Activated T-cell treated with anti-CD3 and anti-CD28 coated beads, Interleukin-2, amount 50 U/mL, for 1 hour (primary cell): ENCODE measurements at places on chromosomes 1 and 21.
A peak's percentile ranks its signal among the peaks of the same experiment; 100 is the strongest.

- peak; percentile 48 for DNase-seq
These were observed 85.1 kb downstream of the KCNN3 start for GRCh38 chr1:154784924-154785531.

DNA sequence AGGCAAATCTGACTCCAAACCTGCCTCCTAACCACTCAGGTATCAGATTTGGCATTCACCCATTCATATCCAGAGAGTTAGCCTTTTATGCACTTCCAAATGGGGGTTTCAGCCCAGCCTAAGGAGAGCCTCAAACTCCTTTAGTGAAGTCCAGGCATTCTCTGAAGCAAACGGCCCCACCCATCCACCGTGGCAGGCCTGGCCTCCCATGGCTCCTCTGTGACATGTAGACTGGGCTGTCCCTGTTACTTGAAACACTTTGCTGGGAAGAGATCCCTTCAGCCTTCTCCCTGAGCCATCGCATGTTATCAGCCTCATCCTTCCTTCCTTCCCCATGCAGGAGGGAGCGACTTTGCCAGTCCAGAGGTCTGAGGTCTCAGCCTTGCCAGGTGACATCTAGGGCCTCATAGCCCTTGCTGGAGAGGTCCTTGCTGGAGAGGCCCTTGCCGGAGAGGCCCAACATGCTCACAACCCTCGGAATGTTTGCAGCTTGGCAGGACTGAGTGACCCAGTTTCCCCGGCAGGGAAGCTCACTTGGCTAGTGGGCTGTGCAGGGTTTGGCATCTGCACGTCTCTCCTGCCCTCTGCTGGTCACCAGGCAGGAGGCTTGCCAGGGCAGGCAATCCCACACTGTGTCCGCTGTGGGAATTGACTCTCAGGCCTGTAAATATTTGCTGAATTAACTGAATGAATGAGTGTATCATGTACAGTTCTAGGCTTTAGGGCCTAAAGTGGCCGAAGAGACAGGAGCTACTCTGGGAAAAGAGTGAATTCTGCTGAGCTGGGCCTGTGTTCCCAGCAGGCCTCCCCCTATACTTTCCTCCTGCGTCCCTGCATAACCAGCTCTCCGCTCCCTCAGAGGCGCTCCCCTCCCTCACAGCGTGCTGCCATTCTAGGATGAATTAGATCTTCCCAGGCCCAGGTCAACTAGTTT, 26.7 kb upstream of the RBM15 start:
- DNase-seq, result peak; percentile 76

DNA sequence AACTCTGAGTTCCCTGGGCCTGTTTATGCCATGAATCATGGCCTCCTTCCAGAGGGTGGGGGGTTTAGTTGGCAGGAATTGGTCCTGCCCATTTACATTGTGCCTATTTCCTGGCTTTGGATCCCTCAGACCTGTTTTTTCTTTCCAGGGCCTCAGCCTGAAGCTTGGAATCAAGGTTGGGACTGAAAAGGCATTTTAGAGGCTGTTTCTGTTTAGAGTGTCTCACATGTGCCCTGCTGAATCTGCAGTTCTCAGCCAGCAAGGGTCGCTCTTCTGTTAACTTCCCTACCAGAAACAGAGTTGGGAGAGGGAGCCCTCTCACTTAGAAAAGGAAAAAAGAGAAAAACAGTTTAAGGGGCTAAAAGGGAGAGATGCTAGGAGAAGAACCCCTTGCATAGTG, 191.1 kb downstream of the PTPRC start:
- no peak for DNase-seq

DNA sequence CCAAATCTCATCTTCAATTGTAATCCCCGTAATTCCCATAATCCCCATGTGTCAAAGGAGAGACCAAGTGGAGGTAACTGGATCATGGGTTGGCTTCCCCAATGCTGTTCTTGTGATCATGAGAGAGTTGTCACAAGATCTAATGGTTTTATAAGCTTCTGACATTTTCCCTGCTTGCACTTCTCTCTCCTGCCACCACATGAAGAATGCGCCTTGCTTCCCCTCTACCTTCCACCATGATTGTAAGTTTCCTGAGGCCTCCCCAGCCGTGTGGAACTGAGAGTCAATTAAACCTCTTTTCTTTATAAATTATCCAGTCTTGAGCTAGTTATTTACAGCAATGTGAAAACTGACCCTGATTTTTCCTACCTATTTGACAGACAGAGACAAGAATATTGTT, 162.5 kb upstream of the SYT6 start:
- DNase-seq, result no peak

DNA sequence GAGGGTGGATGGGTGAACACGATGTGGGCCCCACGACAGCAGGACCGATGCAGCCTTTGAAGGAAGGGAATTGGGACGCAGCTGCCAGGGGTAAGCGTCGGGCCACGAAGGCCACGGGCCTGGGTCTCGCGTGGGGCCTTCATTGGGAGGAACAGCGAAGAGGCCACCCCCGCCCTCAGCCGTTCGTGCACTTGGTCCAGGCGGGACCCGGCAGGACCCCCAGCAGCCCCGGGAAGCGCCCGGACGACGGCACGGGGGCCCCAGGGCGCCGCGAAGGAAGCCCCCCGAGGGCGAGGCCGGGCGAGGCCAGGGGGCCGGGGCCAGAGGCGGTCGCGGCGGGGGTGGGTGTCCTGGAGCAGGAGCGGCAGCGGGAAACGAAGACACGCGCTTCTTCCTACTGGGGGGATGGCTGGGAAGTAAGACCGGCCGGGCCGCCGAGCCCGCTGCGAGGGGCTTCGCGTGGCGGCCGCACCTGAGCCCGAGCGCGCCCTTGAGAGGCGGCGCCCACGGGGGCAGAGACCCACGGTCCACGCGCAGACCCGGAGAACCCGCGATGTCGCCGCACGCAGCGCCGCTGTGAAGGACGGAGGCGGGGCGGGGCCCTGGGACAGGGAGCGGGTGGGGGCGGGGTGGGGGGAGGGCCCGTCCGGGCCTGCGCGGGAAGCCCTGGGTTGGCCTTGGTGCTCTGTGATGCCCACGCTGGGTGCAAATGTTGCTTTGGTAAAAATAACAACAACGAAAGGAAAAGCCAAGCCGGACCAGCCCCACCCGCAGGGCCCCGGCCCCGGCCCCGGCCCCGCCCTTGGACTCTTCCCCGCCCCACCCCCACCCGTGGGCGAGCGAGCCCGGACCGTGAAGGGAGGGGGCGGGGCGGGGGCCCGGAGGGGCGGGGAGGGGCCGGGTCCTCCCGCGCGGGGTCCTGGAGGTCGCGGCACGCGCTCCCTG, 56.0 kb upstream of the ADARB1 start:
- DNase-seq, result peak; percentile 25

DNA sequence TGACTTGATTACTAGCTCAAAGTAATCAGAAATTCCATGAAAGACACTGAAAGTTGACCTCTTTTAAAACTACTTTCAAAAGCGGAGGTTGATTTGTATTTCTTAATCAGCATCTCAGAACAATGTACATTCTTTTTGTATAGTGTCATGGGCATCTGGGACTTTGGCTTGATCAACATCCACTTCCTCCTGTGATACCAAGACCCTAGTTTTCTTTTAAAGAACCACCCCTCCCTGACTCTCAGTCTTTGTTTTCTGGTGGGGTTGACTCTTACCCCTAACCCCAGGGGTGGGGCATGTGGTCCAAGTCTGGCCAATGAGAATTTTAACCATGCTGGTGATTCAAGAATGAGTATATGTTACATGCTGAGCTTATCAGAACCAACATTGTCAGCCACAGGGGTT, 21.7 kb upstream of the IRF2BP2 start:
- DNase-seq, result no peak

GRCh38 chr21:37459575-37459974, 93.0 kb downstream of the DYRK1A start:
- no peak for DNase-seq

DNA sequence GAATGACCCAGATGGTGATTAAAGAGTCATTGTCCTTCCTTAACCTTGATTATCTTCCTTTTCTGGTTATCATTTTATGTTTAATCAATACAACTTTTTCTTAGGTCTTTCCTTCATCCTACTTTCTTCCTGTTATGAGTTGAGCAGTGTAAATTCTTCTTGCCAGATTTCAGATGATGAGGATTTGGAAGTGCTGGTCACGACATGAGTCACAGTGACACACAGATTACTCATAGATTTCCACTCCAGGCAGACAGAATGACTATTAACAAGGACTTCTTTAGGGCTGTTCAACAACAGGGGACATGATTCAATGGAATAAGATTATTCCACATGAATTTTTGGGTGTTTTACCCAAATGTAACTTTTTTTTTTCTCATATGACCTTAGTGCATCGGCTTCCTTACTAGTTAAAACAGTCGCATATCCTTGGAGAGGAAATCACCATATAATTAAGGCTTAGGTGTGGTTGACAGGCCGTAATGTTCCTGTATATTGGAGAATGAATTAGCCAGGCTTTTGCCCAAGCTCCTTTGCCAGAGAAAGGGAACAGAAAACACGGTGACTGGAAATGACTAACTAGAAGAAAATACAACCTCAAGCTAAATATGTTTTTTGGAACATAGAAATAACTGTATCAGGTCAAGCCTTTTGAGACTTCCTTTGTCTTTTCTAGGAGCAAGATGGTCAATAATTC, 44.2 kb downstream of the PRRX1 start:
- no peak for DNase-seq

GRCh38 chr1:56202186-56202585, 377.2 kb downstream of the PLPP3 start:
- DNase-seq, result no peak

DNA sequence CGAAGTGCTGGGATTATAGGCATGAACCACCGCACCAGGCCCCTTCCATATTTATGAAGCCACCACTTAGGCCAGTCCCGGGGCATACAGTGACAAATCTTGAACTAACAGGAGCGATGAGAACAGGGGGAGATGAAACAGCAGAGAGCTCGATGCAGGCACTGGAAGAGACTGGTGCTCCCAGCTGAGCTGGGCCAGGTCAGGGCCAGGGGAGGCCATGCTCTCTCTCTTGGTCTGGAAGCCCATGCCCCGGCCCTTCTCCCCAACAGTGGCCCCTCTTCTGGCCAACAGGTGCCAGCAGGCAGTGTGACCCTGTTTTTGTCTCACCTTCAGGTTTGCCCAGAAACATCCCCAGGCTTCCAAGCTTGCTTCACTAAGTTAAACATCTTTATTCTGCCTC, 269.9 kb upstream of the C1orf174 start:
- DNase-seq, result no peak

DNA sequence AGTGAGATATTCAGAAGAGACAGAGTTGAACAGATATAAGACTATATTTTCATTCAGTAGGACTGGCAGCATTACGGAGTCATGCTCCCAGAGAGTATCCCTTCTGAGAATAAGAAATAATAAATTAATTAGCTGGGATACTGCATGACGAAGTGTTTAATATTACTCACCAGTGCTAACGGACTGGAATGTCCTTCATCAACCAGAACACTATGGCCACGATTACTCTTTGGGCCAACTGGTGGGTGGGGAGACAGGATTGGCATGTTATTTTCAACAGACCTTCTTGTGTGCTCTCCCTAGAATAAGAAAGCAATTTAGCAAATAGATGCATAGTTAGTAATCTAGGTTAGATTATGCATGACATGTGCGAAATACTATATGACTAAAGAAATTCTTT, 32.4 kb downstream of the ERICH3 start:
- no peak for DNase-seq

GRCh38 chr1:116412898-116413297, 39.9 kb downstream of the ATP1A1 start:
- no peak for DNase-seq

GRCh38 chr1:11761285-11761684, 708 bp upstream of the C1orf167 start:
- no peak for DNase-seq

DNA sequence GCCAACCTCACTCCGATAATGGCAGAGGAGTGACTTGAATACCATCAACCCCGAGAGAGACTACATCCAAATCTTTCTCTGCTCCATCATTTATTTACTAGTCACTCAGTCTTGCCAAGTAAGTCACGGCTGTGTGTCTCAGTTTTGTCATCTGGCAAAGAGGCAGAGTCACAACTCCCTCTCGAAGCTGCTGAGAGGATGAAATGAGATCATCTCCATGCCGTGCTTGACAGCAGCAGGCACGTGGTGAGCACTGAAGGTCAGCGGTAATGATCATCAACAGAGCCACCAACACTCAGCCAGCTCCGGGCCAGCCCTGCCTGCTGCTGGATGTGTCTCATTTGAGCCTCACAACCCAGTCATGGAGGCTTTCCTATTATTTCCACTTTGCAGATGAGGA, 19.9 kb downstream of the ALDH4A1 start:
- no peak for DNase-seq

DNA sequence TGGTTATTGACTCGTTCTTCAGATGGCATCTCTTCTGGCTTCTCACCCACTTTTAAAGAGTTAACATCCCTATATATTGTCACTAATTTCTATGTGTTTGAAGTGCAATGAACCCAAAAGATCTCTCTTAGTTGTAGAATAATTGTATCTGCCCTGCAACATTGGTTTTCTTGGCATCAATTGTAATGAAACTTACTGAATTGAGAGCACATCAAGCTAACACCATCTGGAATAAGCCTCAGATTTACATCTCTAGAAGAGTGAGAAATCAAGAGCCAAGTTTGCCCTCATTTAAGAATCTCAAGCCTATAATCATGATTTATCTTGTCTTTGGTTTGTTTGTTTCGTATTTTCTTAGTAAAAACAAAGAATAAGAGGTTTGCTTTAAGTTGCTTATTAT, 372.6 kb upstream of the LRRC7 start:
- no peak for DNase-seq

DNA sequence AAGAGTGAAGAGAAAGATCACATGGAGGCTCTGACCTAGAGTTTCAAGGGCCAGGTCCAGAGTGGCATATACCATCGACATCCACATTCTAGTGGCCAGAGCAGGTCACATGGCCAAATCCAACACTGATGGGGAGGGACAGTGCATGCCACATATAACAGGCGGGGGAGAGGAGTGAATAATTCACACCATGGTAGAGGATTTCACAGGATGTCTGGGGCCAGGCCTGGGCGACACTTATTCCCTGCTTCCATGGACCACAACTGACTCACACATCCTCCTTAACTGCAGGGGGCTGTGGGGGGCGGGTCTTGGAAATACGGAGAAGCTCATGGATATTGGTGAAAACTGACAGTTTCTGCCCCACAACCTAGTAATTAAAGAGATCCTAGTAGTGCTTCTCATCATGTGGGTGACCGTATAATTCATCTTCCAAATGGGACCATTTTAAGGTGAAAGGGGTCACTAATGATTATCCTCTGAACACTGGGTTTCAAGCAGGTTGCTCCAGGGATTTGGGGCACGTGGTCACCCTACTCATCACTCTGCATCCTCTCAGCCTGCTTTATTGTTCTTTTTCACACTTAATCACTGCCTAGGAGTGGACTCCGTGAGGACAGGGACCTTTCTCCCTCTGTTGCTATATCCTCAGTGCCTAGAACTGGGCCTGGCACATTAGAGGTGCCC, 44.0 kb downstream of the IGSF21 start:
- no peak for DNase-seq

GRCh38 chr1:154847891-154848290, 22.2 kb downstream of the KCNN3 start:
- DNase-seq, result no peak

GRCh38 chr1:47688461-47689296, 250.8 kb downstream of the FOXD2 start:
- DNase-seq, result no peak

- no peak for DNase-seq
These were observed 34.7 kb downstream of the SCYL3 start for GRCh38 chr1:169859001-169859400.
